B cell (primary cell): ENCODE measurements at places on chromosomes 16 and 17.

- DNase-seq: no peak
Observed at GRCh38 chr17:38751144-38751807, 1.3 kb upstream of the PSMB3 start.

DNA sequence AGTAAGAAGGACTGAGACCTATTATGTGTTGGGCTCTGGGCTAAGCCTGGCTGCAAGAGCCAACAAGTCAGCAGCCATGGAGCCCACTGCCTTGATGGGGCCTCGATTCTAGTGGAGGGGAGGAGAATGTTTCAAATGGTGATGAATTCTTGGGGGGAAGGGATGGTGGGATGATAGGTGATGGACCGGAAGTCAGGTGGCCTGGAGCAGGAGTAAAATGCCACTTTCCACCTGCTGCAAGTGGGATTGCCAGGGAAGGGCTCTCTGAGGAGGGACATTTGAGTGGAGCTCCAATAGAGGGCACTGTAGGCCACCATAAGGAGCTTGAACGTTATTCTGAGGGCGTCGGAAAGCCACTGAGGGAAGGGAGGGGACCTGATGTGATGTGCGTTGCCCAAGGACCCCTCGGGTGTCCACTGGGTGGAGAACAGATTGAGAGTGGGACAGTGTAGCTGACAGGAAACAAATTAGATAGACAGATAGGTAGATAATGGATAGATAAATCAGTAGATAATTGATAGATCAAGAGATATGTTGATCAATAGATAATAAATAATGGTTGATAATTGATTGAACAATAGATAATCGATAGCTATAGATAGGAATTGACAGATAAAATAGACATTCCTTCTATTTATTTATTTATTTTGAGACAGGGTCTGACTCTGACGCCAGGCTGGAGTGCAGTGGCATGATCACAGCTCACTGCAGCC is 18.2 kb upstream of the NXPH3 start:
- peak; percentile 57 for DNase-seq

DNA sequence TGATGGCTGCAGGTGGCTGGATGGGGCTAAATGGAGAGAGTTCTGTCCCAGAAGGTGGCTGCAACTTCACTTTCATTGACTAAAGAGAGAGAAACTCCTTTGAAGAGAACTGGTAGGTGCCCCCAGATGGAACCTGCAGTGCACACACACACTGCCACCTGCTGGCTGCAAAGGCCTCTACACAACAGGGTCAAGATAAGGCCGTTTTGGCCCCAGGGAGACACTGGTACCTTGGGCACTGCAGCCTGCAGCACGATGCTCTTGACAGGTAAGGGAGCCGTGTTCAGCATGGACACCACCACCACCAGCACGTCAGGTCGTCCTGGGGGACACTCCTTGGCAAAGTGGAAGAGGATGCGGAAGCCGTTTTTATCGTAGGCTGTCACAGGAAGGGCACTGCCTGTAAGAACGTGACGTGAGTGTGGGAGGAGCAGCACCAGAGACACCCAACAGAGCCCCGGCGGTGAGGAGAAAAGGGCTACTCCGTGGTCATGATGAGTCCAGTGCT is 22.7 kb downstream of the GGA3 start:
- peak; percentile 75 for DNase-seq

DNA sequence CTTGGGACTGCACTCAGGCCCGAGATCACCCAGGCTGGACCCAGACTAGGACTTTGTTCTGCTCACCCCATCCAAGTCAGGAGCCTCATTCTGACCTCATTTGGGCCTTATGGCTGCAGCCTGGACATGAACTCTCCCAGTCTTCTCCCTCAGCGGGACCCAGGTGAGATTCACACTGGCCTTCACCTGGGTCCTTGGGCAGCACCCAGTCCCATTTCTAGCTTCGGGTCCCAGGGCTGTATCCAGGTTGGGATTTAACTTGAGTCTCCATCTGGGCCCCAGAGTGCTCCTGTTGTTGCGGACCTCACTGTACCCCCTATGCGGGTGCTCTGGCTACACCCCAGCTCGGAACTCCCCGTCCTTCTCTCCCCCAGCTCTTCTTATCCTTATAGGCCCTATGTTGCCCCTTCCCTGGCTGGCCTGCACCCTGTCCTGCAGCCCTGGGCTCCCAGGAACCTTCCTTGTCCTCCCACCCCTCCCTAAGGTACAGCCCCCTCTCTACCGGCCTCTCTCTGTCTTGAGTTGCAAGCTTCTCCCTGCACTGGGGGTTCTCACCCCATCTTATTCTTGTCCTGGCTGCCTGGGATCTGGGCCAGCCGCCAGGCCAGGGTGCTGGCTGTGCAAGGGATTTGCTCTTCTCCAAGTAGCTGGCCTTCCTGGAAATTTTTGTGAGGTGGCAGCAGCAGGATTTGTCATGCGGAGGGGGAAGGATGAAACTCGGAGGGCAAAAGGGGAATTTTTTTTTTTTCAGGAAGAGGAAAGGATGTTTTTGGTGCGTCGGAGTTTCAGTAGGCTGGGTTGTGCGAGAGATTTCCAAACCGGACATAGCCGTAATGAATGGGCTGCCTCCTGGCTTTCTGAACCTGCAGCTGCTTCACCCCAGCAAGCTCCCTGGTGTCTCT is 904 bp downstream of the MAP2K3 start:
- DNase-seq: peak; percentile 26

GRCh38 chr16:57925310-57925709 is 45.6 kb downstream of the CNGB1 start:
- no peak for DNase-seq

DNA sequence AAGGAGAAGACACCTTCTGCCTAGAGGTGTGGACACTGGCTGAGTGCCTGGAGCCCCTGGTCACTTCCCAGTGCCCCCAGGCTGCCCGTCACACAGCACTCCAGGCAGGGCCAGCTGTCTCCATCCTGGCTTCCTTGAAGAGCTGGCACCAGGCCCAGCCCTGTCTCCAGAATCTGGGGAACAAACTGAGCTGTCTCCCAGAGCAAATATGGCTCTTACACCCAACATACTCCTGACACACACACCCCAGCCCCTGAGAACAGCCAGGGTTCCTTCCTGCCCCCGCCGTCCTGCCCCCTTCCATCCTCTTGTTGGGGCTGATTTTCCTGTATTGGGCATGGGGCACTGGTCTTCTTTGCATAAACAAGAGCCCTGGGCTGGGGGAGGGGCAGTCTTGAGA is 9.1 kb downstream of the NHERF1 start:
- DNase-seq: no peak

DNA sequence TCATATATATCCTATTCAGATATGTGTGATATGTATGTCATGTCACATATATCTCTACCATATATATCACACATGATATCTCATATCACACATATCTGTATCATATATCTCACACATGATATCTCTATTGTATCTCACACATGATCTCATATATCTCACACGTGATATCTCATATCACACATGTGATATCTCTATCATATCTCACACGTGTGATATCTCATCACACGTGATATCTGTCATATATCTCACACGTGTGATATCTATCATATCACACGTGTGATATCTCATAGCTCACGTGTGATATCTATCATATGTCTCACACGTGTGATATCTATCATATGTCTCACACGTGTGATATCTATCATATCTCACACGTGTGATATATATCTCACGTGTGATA is 240.7 kb downstream of the MAP2K4 start:
- DNase-seq: no peak

DNA sequence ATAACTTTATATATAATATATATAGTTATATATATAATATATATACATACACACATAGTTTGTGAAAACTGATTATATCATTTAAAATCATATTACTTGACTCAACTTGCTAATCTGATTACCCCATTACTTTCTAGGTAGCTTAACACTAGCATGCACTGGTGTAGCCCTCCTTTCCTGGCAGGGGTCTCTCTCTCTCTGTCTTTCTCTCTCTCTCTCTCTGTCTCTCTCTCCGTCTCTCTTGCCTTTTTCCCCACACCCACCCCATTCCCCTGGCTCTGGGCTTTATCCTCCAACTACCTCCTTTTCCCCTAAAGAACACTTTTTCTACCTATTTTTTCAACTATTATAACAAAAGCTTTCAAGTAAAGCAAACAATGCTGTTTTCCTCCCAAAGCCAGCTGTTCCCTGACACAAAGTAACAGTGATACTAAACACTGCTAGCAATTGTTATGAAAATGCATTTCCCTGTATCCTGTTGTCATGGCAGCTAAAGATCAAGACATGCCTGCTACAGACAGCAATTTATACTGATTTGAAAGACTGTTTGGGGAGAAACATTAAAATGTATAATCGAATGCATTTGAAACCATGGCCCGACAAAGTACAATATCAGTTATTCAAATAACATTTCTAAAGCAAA is 89.4 kb downstream of the CHD9NB start:
- no peak for DNase-seq

DNA sequence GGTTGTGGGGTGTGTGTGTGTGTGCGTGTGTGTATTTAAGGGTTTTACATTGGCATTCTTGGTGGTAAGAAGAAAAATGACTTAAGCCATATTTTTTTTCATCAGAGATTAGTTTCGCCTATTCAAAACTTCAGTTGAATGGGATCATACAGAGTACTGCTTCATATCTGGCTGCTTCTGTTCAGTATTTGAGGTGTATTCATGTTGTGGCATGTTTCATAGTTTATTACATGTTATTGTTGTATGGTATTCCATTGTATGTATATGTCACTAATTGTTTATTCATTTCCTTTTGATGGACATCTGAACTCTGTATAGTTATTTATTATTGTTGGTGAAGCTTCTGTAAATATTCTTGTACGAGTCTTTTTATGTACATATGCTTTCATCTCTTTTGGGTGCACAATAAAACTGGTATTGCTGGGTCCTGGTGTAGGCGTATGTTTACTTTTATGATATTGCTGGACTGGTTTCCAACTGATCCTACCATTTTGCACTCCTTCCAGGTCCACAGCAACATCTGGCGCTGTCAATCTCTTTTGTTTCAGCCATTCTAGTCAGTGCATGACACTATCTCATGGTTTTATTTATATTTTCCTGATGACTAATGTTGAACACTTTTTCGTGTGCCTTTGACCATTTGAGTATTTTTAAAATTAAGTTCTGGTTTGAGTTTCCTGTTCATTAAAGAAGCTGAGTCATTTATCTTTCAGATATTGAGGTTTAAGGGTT is 77.4 kb upstream of the MAF start:
- DNase-seq: no peak

DNA sequence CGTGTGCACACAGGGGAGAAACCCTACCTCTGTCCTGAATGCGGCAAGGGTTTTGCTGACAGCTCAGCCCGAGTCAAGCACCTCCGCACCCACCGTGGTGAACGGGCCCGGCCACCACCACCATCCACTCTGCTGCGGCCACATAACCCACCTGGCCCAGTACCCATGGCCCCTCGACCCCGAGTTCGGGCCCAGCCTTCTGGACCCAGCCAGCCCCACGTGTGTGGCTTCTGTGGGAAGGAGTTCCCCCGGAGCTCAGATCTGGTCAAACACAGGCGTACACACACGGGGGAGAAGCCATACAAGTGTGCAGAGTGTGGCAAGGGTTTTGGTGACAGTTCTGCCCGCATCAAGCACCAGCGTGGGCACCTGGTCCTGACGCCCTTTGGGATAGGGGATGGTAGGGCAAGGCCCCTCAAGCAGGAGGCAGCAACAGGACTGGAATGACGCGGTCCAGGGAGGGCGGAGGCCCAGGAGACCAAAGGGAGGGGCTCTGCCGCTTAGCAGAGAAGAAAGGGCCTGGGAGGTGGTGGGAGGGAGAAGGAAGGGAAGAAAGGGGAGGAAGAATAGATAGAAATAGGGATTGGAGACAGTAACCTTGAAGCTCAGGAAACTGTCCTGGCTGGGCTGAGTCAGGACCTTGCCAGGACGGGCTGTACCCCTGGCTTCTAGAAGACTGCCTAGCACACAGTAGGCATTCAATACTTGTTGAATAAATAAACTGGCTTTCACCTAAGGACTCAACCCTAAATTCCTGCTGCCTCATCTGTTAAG is 3.6 kb downstream of the ZNF48 start:
- no peak for DNase-seq

DNA sequence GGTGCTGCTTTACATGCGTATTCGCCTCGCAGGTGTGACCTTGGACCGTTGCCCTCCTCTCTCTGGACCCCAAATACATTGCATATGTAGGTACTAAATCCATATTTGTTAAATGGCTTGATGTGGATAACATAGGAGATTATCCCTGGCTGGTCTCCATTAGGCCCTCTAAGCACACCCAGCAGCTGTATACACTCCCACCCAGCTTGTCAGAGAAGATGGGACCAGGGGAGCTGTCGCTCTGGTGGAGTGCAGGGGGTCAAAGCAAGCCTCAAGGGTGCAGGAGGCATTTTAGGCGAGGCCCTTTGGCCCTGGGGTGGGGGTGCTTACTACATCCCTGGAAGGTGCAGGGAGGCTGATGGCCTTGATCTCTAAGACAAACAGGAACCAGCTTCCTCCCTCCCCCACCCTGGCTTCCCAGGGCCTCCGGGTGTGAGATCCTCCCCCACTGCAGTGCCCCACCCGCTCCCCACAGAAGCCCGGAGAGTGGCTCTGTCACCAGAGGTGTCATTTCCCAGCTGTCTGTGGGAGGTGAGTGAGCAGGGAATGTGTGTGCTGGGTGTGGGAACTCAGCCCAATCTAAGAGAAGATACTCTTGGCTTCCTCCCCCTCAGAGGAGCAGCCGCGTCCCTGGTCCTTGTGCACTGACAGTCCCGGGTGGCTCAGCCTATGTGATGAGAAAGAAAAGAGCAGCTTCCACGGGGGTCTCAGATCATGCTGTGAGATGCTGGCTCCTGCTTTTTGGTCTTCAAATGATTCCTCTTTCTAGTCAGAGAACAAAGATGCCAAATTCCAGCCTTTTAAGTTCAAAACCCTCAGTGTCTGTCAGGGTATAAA is 1.4 kb upstream of the VAMP2 start:
- DNase-seq: peak; percentile 60

GRCh38 chr16:23257682-23258081 is 44.4 kb upstream of the SCNN1B start:
- DNase-seq: no peak

DNA sequence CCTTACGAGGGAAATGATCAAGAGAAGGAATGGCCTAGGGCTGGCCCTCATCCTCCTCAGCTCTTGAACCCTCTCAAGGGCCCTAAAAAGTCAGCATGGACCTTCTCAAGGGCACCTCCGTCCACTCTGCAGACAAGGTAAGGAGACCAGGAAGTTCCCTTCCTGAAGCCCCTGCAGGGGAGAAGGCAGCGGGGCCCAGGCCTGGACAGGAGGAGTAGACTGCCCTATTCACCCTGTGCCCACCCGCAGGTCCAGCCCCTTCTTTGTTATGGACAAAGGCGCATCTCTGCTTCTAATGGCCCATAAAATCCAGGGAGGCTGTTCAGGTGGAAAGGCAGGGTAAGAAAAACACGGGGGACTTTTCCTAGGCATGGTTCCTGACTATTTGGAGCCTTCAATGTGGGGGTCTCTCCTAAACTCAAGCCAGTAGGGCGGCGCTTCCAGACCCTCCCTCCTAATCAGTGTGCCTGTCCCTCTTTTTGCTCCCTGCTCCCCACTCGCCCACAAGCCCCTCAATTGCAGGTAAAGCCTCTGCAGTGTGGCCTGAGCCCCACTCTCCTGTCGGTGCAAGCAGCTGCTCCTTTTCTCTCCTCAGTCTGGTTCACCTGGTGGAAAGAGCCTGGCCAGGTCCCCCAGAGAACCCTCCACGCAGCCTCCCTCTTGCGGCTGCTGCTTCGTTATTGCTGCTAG is 28.2 kb downstream of the AXIN2 start:
- no peak for DNase-seq

- no peak for DNase-seq
Observed at GRCh38 chr17:48459070-48459844, 29.2 kb upstream of the SKAP1 start.

- no peak for DNase-seq
Observed at GRCh38 chr17:38943607-38944006, 18.2 kb downstream of the LASP1NB start.
